GM12878 (cell line): ENCODE measurements at places on chromosomes 6 and 20. TPM values are rescaled to one million over a fixed set of nuclear protein-coding genes. Genes with fewer than 3 reads are reported as not detected.

DNA sequence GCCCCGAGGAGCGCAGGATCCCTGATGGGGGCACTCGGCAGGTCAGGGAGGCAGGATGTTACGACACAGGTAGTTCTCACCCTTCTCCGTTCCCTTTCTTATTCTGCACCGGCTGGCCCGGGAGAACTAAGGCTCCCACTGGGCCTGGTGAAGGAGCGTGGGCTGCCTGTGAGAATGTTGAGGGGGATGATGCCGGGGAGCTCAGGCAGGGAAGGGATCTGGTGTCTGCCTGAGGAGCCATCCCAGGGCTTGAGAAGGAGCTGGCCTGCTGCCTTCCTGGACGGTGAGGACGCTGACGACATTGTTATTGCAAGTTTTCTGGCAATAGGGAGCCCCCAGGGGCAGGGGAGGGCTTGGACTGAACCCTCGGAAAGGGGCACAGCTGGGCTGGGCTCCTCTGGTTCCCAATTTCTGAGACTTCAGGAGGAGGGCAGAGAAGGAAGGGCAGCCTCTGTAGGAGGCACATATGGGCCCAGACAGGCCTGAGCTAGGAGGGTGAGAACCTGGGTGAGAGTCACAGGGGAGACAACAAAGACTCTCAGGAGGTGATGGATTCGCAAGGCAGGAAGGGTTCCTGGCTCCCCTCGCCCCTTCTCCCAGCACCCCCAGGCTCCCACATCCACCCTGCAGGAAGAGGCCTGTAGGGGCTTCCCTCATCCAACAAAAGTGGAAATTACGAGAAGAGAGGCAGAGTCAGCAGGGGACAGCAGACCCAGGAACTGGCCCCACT lies 32.8 kb downstream of the CYP21A2 start:
- no peak for DNase-seq
- no peak overlapping the region for H3K27ac ChIP-seq
- H3K4me3 ChIP-seq, result no peak overlapping the region
- no peaks in the 10 kb centered on the region for H3K36me3 ChIP-seq
- peaks cover 3% of the 10 kb centered on the region; the same call in 1 of the 2 replicates for H3K27me3 ChIP-seq

DNA sequence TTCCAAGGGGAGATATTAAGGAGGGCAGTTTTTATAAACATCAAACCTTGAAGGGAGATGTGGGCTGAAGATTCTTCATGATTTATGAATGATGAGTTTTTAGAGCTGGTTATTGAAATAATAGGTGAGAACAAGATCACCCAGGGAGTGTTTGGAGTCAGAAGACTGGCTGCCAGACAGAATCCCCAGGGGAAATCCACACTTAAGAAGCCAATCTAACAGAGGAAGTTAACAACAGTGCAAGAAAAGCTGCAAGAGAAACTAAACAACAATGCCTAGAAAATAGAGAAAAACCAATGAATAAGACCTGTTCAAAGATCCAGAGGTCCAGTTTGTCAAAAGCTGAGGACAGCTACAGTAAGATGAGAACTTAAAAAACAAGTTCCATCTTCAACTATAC lies 167.9 kb upstream of the MAN1A1 start:
- DNase-seq, result no peak
- no peaks in the 10 kb centered on the region for H3K36me3 ChIP-seq
- no peaks in the 10 kb centered on the region for H3K27me3 ChIP-seq

GRCh38 chr20:16615199-16615598 lies 42.0 kb upstream of the KIF16B start:
- H3K4me1 ChIP-seq, result no peaks in the 10 kb centered on the region
- H3K4me3 ChIP-seq, result no peak overlapping the region
- no peak overlapping the region for H3K27ac ChIP-seq
- no peaks in the 10 kb centered on the region for H3K27me3 ChIP-seq

GRCh38 chr6:108921547-108922361 lies 73.5 kb downstream of the ARMC2 start:
- H3K36me3 ChIP-seq, result no peaks in the 10 kb centered on the region
- no peak overlapping the region for H3K4me3 ChIP-seq
- H3K27ac ChIP-seq, result no peak overlapping the region
- no peaks in the 10 kb centered on the region for H3K4me1 ChIP-seq

GRCh38 chr6:158707821-158708195 lies 58.0 kb downstream of the SYTL3 start:
- peaks cover 9% of the 10 kb centered on the region for H3K4me1 ChIP-seq
- no peak overlapping the region for H3K27ac ChIP-seq
- H3K27me3 ChIP-seq, result no peaks in the 10 kb centered on the region
- DNase-seq, result no peak
- no peak overlapping the region for H3K4me3 ChIP-seq
- no peaks in the 10 kb centered on the region for H3K36me3 ChIP-seq

DNA sequence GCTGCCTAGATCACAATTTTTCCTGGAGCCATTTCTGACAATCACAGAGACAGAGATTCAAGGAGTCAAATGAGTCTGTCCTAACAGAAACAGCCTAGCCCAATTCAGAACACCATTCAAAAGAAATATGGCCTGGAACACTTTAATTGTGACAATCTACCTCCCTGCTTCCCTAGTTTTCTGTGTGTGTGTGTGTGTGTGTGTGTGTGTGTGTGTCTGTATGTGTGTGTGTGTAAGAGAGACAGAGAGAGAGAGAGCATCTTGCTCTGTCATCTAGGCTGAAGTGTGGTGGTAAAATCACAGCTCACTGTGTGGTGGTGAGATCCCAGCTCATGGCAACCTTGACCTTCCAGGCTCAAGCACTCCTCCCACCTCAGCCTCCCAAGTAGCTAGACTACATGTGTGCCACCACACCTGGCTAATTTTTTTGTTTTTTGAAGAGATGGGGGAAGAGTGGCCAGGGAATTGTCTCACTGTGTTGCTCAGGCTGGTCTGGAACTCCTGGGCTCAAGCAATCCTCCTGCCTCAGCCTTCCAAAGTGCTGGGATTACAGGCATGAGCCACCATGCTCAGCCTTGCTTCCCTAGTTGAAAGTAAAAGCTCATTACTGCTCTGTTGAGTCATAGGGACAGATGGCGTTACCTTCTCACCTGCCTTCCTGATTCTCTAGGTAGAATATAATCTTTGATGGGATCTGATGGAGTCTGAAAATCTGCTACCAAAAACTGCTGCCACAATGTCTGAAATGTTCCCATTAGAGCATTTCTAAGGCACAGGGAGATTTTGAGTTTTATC lies 89.6 kb upstream of the BEND6 start:
- H3K4me3 ChIP-seq, result no peak overlapping the region
- no peak for DNase-seq
- peaks cover 36% of the 10 kb centered on the region for H3K4me1 ChIP-seq
- H3K27ac ChIP-seq, result no peak overlapping the region

DNA sequence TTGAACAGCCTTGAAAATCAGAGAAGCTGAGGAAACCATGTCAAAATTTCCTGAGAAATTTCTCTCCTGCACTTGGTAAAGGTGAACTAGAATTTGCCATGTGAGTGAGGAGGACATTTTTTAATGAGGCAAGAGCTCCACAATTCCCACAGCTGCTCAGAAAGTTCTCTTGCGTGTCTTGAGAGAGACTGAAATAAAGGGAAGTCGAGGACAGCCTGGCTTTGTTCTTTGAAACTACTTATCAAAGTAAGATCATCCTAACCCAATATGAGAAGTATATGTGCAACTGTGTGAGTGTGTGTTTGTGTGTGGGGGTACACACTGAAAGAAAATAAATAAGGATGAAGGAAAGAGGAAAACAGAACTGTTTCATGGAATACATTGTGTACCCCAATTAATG lies 163.4 kb downstream of the SLC24A3 start:
- no peak overlapping the region for H3K4me3 ChIP-seq
- DNase-seq, result no peak

DNA sequence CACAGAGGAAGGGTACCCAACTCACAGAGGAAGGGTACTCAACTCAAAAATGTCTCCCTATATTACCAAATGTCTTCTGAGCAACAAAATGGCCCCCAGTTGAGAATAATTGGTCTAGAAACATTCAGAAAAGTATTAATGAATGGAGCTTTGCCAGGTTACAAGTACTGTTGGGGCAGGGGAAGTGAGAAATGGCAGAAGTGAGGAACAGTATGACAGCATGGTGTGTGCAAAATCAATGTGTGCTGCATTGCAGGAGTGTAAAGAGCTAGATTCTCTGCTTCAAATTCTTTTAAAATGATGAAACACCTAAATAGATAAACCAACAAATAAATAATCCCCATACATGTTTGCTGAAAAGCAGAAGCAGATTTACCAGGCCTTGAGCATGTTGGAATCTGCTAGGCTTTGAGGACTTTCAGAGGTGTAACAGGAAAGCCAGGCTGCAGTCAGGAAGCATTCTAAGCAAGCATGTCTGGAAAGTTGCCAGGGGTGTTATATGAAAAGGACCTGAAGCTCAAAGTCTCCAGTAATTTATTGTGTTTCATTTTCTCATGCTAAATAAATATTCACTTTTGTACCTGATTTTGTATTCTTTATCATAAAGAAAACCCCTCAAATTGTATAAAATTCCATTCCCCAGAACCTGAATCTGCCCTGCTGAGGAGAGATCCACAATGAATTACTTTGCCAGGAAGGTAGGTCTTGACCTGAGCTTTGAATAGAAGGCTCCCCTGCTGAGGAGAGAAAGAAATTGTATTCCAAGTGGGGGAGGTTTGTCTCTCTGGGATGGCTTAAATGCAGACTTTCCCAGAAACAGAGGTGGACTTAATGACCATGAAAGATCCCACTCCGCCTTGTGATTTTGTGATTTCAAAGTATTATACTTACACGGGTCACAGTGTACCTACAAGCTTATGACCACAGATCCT lies 265.0 kb upstream of the MARCKS start:
- no peak overlapping the region for H3K27ac ChIP-seq
- H3K36me3 ChIP-seq, result no peaks in the 10 kb centered on the region
- no peaks in the 10 kb centered on the region for H3K27me3 ChIP-seq
- H3K4me3 ChIP-seq, result no peak overlapping the region
- no peaks in the 10 kb centered on the region for H3K4me1 ChIP-seq

GRM1 gene
- 0.25 TPM in 1 of 2 replicates, not detected in the other for polyA plus RNA-seq

WFDC5 gene
- 0.20 TPM in 1 of 2 replicates, not detected in the other for polyA plus RNA-seq

DNA sequence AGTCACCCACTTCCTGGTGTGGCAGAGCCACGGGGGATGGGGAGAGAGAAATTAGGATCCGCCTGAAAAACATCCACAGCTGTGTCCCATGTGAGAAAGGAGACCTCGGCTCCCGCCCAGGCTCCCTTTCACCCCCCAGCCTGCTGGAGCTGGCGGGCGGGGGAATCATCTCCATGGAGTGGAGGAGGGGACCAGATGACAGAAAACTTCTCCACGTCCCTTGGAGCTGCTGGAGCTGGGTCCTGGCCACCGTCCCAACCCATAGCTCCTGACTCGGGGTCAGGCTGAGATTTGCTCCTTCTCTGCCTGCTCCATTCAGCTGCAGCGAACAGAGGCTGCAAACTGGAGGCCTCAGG lies 113.8 kb downstream of the CEBPB start:
- H3K4me3 ChIP-seq, result no peak overlapping the region
- H3K27me3 ChIP-seq, result no peaks in the 10 kb centered on the region
- no peak overlapping the region for H3K27ac ChIP-seq
- no peaks in the 10 kb centered on the region for H3K4me1 ChIP-seq
- H3K36me3 ChIP-seq, result no peaks in the 10 kb centered on the region

- DNase-seq, result no peak
- no peaks in the 10 kb centered on the region for H3K27me3 ChIP-seq
- no peaks in the 10 kb centered on the region for H3K4me1 ChIP-seq
- no peak overlapping the region for H3K27ac ChIP-seq
- no peak overlapping the region for H3K4me3 ChIP-seq
Observed at GRCh38 chr6:47690214-47690613, 8.2 kb upstream of the ADGRF4 start.

- DNase-seq, result no peak
- H3K4me1 ChIP-seq, result no peaks in the 10 kb centered on the region
- peaks cover 9% of the 10 kb centered on the region for H3K36me3 ChIP-seq
- no peak overlapping the region for H3K27ac ChIP-seq
- H3K27me3 ChIP-seq, result no peaks in the 10 kb centered on the region
- no peak overlapping the region for H3K4me3 ChIP-seq
Observed at GRCh38 chr20:10637563-10637962, 36.2 kb downstream of the JAG1 start.

- no peaks in the 10 kb centered on the region for H3K27me3 ChIP-seq
- H3K36me3 ChIP-seq, result peaks cover 18% of the 10 kb centered on the region; the same call in 1 of the 2 replicates
- peaks cover 24% of the 10 kb centered on the region for H3K4me1 ChIP-seq
- peak overlapping the region; percentile 13 for H3K27ac ChIP-seq
- no peak overlapping the region for H3K4me3 ChIP-seq
Observed at GRCh38 chr6:36109092-36109491, 21.2 kb upstream of the MAPK13 start.

- H3K27me3 ChIP-seq, result no peaks in the 10 kb centered on the region
- no peaks in the 10 kb centered on the region for H3K4me1 ChIP-seq
- no peak overlapping the region for H3K27ac ChIP-seq
- H3K4me3 ChIP-seq, result no peak overlapping the region
- H3K36me3 ChIP-seq, result no peaks in the 10 kb centered on the region
- no peak for DNase-seq
Observed at GRCh38 chr6:24032896-24033688, 92.9 kb upstream of the NRSN1 start.

DNA sequence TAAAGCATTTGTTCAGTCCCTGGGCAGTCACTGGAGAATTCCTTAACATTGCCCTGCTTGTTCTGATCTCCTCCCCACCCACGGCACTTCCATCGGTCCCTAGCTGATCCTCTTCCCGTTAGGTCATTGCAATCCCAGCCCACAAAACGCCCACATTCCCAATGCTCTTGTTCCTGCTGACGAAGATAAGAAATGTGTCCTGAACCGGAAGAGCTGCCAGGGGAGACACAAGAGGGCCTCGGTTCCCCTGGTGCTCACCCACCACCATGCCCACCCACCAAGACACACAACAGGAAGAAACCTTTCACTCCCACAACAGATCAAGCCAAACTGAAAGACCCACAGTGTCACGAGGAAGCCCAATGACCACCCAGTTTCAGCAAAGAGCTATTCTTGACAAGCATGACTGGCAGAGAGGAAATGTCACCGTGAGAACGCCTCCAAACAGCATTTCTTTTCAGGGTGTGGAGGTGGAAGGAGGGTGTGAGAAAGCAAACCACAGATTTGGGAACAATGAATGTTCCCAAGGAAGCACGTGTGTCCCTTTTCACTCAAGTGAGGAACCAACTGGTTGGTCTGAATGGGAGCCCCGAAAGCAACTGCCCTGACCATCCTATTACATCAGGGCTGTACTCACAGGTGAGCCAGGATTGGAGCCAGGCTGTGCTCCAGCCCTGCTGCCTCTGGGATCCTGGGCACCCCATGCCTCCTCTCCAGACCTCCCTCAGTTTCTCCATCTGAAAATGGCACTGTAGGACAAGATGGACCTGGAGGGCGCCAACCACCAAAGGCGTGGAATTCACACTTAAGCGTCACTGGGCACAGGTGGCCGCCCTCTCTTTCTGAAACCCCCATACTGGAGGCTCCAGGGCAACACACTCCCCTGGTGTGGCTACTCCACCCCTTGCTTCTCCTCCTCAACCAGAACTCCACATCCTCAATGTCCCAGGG lies 97.5 kb downstream of the ZMYND8 start:
- H3K4me1 ChIP-seq, result peaks cover 58% of the 10 kb centered on the region
- H3K27ac ChIP-seq, result peak overlapping the region; percentile 86
- H3K4me3 ChIP-seq, result peak overlapping the region; percentile 3; the same call in 1 of the 2 replicates
- DNase-seq, result peak; percentile 98
- no peaks in the 10 kb centered on the region for H3K27me3 ChIP-seq
- peaks cover 8% of the 10 kb centered on the region for H3K36me3 ChIP-seq
